ENCODE measurements at places on chromosomes 3 and 15. TPM values are rescaled to one million over a fixed set of nuclear protein-coding genes. Genes with fewer than 3 reads are reported as not detected.
A peak's percentile ranks its signal among the peaks of the same experiment; 100 is the strongest.

GRCh38 chr3:19487386-19487785 lies 339.1 kb downstream of the KCNH8 start:
- DNase-seq, result no peak

GRCh38 chr3:29005862-29006261 lies 275.0 kb upstream of the RBMS3 start:
- DNase-seq, result no peak

DNA sequence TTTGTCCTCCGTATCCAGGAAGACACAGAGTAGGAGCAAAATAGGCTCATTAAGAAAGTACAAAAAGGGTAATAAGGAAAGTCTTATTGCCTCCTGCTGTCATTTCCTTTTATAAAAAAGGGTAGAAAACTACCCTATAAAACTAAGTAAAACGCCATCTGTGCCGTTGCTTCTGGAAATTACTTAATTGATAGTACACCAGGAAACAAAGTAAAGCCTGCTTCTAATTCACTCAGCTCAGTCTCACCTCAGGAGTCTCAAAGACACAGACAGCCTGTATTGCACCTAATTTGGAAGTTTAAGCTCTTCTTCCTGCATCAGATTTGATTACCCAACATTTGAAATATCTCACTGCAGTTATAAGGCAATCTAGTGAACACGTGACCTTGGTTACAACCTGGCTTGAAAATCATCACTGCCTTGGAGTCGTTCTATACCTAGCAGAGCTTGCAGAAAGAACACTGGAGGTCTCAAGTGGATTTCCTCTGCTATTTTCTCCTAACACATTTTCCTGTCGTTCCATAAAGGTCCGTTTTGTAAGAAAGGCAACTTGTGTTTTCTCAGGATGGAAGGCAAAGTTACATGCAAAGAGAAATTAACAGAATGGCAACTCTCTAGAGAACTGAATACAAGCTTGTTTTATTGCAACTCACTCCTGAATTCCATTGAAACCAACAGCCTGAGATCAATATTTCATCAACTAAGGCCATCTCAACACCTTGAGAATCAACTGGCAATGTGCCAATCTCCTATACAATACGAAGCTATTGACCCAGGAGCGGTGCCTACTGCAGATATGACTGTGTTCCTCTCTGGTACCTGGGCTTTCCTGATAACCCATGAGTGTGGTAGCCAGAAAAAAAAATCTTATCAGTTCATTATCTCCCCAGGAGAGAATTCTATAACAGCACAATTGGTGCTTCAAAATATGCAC lies 203.3 kb upstream of the LMCD1 start:
- DNase-seq, result no peak

DNA sequence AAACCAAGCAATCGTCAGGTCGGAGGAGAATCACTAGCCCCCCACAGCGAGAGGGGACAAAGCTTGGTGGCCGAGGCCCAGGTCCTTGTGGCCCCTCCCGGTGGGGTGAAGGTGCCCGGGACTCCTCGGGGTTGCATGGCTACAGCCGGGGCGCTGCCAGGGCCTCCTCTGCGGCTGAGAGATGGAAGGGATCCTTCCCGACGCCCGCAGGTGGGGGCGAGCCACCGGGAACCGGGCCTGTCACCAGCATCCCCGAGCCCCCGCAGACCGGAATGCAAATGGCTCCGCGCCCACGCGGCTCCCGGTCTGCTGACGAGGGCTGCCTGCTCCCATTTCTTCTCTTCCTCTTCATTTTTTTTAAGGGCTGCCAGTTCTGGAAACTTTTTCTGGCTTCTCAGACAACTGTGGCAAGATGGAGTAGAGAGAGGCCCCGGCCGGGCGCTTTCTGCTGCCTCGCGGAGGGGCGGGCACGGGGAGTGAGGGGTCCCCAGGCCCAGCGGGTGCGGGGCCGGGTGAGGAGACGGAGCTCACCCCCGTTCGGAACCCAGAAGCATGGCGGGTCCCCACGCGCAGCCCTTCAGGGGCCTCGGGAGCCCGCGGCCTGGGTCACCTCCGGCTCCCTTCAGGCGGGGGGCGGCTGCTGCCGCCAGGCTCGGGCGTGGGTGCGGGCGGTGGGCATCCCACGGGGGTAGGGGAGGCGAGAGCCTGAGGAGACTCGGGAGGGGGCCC lies 27.5 kb downstream of the MELTF start:
- DNase-seq, result no peak

GRCh38 chr3:56209982-56210751 lies 258.1 kb downstream of the ERC2 start:
- DNase-seq, result no peak

GRCh38 chr3:33041909-33042308 lies 55.0 kb downstream of the GLB1 start:
- no peak for DNase-seq

DNA sequence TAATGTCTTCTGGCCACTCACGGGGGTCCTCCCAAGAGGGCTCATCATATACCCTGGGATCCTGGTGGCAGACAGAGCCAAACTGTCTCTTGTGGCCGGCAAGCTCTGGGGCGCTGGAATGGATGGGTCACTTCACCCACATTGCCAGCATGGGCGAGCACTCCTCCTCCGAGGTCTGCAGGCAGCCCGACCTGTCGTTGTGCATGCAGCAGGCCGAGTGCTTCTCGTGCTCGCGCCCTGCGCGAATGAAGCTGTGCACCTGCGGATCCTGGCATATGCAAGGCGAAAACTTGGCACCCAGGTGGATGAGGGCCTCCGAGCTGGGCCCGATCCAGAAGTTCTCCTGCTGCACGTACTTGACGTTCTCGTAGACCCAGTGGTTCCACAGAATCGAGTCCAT lies 33.6 kb upstream of the GRIP2 start:
- DNase-seq, result no peak

DNA sequence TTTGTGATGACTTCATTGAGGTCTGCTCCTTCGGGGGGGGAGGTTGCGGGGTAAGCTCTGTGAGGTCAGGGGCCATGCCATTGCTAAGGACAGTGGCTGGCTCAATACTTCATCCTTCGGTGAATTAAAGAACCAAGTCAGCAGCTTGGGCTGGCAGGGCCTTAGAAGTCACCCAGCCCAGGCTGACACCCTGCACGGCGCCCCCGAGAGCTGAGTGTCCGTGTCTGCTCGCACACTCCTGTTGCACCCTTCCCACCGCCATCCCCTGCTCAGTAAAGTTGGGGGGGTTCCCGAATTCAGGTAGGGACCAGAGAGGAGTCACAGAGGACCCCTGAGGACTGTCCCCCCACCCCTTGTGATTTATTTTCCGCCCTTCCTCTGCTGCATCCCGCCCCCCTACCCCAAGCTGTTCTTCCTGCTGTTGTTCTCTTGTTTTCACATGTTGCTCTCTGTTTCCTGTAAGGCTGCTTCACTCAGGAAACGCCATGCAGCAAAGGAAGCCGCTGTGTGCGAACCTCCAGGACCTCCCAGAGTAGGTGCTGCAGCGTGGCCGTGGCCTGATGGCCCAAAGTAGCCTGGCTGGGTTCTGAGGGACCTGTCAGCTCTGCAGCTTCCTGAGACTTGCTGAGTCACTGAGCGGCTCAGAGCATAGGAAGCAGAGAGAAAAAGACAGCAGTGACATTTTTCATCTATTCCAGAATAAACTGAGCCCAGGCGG lies 14.4 kb downstream of the EFCC1 start:
- no peak for DNase-seq

- no peak for DNase-seq
Observed at GRCh38 chr3:117266806-117267205, 557.2 kb downstream of the TUSC7 start.

- DNase-seq, result no peak
Observed at GRCh38 chr3:151301787-151302186, 14.8 kb downstream of the GPR87 start.

DNA sequence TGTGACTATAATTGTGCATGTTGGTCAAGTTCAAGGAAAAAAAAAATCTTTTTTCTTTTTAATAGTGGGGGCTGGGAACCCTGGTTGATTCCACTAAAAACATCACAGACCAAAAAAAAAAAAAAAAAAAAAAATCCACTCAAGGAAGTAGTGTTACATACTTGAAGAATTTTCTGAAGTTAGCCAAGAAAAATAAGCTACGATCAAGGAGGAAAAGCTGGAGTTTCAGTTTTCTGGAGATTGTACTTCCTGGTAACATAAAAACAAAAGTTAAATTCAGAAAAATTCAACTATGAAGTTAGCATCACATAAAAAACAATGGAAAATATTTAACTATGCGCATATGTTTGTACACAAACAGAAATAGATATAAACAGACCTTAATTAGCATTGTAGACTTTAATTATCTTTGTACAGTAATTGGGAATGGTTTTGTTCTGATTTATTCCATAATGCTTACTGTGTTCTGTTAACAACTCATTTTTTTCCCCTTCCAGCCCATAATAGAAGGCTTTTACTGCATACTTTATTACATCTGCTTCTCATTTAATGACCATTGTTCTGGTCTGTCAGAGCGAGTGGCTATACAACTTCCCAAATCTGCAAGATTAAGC lies 194.3 kb downstream of the RORA start:
- DNase-seq, result no peak

GRCh38 chr3:31880020-31880419 lies 101.0 kb downstream of the OSBPL10 start:
- DNase-seq, result no peak

GRCh38 chr15:86399041-86399954 lies 319.6 kb downstream of the AGBL1 start:
- DNase-seq, result no peak

- DNase-seq, result no peak
Observed at GRCh38 chr3:39221141-39221530, 28.7 kb upstream of the XIRP1 start.

DNA sequence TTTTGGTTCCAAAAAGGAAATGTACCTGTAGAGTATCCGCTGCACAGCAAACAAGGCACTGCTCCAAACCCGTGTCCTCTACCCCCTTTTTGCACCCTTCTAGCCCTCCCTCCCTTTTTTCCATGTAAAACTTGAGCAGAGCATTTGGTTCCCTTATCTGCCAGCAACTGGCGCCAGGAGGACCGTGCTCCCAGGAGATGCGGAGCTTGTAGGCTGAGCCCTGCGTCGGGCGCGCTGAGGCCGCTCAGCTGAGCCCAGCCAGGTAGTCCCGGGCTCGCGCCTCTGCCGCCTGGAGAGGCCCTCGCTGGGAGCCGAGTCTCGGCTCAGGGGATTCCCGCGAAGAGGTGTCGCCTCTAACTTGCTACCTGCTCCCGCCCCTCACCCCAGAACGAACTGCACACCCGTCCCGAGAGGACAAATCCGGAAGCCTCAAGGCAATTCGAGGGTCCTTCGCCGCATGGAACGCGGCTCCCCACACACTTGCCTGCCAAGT lies 575 bp downstream of the TRPM7 start:
- no peak for DNase-seq

- DNase-seq, result peak; percentile 80
Observed at GRCh38 chr3:54120657-54121413, 1.5 kb upstream of the CACNA2D3 start.

DNA sequence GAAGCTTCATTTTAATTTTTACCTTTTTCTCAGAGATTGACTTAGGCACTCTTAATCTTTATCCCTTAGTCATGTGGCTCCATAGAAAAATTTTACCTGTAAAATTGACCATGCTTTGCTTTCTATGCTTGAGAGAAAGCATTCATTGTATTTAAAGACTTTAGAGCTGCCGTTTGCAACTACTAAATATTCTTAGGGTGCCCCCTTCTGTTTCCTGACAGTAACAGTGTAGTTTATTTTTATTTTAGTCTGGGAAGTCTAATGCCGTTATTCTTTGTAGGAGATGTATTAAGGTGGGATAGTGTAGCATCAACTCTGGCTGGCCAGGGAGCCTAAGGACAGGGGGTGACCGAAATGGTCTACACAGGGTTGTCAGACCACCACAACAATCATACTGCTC lies 84.5 kb upstream of the SYNPR start:
- DNase-seq, result no peak

Gene ITIH3
- 3.2 TPM for total RNA-seq

Gene ANKRD63
- not detected for total RNA-seq

Gene GXYLT2
- 5.0 TPM for total RNA-seq

Gene APH1B
- 9.4 TPM for total RNA-seq

Gene CASR
- total RNA-seq, result under 0.01 TPM

Gene WDR49
- 2.9 TPM for total RNA-seq

Gene TADA3
- total RNA-seq, result 73.6 TPM

Gene DNAH12
- under 0.01 TPM for total RNA-seq

Measured in esophagus muscularis mucosa (tissue), 4 donors.